CD8-positive, alpha-beta T cell (primary cell): ENCODE measurements at places on chromosomes 6 and 20. TPM values are rescaled to one million over a fixed set of nuclear protein-coding genes. Genes with fewer than 3 reads are reported as not detected.

The RWDD2A gene
- 2.1 TPM for total RNA-seq

The TRAPPC3L gene
- total RNA-seq: not detected

The FAM83B gene
- not detected for total RNA-seq

The ANGPT4 gene
- total RNA-seq: not detected

The LAMP5 gene
- total RNA-seq: not detected

The CALHM5 gene
- not detected for total RNA-seq

The MOCS1 gene
- total RNA-seq: 0.56 TPM

The DEF6 gene
- 172 TPM for total RNA-seq

The B3GALT4 gene
- 8.8 TPM for total RNA-seq

The PKHD1 gene
- not detected for total RNA-seq

The FNDC11 gene
- 0.52 TPM for total RNA-seq

The POPDC3 gene
- not detected for total RNA-seq

The TNXB gene
- 13.8 TPM for total RNA-seq

The SALL4 gene
- 0.08 TPM for total RNA-seq

The GPLD1 gene
- total RNA-seq: 0.73 TPM

The BEND3 gene
- total RNA-seq: 1.7 TPM

The C6orf47 gene
- 13.4 TPM for total RNA-seq

The ARMC2 gene
- 6.1 TPM for total RNA-seq

The KCNG1 gene
- not detected for total RNA-seq

The SAMD3 gene
- 44.4 TPM for total RNA-seq

The SLC32A1 gene
- total RNA-seq: 0.16 TPM

The COMMD7 gene
- total RNA-seq: 26.7 TPM

The CNKSR3 gene
- not detected for total RNA-seq

The OPRM1 gene
- total RNA-seq: not detected

The MYCT1 gene
- total RNA-seq: not detected

The C6orf58 gene
- total RNA-seq: not detected

The GJA10 gene
- total RNA-seq: not detected

The EDN3 gene
- not detected for total RNA-seq

The LY6G6C gene
- total RNA-seq: not detected

The ID1 gene
- 8.1 TPM for total RNA-seq

The MAS1 gene
- not detected for total RNA-seq

The HAO1 gene
- total RNA-seq: not detected

The DDX43 gene
- 0.73 TPM for total RNA-seq

The SUMO4 gene
- total RNA-seq: 6.7 TPM

The LY86 gene
- total RNA-seq: 0.62 TPM

The TNFAIP3 gene
- total RNA-seq: 3,807 TPM

The OVOL2 gene
- not detected for total RNA-seq

The LY6G5C gene
- total RNA-seq: 1.9 TPM

The GCNT2 gene
- 0.79 TPM for total RNA-seq

The TMEM74B gene
- total RNA-seq: not detected

The BEND6 gene
- total RNA-seq: not detected

The SYCP2L gene
- not detected for total RNA-seq

The GRM1 gene
- total RNA-seq: not detected

The NHSL1 gene
- not detected for total RNA-seq

The MYO6 gene
- 2.2 TPM for total RNA-seq

The ISM1 gene
- 0.28 TPM for total RNA-seq

The SAMD10 gene
- total RNA-seq: 8.6 TPM

The C6orf132 gene
- 0.06 TPM for total RNA-seq

The TNNC2 gene
- 0.67 TPM for total RNA-seq

The TREML1 gene
- not detected for total RNA-seq

The SLC2A10 gene
- not detected for total RNA-seq

The IP6K3 gene
- total RNA-seq: not detected
